AG20443 (cell line): ENCODE measurements at places on chromosomes 1 and 21.

DNA sequence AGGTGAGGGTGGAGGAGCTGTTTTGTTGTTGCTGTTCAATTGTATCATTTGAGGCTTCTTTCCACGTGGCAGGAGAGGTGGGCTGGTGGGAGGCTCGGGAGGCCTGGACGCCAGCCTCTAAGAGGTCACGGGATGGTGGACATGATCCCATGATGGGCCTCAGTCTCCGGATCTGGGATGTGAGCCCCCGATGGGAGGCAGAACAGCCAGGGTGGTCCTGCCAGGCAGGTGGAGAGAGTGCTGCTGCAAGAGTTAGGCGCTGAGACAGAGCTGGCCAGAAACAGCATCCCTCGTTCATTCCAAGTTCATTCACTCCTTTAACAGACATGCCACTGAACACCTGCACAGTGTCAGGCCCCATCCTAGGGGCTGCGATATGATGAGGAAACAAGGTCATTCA is 41.1 kb upstream of the POU3F1 start:
- DNase-seq, result no peak

DNA sequence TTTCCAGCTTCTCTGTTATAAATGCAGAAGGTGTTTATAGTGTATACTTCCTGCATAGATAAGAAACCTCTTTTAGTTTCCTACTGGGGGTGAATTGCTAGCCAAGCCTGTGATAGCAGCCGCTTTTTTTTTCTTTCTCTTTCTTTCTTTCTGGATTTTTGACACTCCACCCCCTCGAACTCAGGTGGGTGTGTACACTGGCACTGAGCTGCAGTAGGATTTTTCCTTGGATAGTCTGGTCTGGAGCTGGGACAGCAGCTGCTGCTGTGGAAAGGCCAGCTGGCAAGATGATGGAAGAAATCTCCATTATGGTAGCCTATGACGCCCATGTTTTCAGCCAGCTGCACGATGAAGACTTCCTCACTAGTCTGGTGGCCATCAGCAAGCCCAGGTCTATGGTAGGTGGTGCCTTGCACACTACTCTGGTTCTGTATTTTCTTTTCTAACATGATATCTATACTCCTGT is 122.5 kb upstream of the CACYBP start:
- DNase-seq, result no peak

- DNase-seq, result no peak
These were observed 132.6 kb downstream of the MRPS6 start for GRCh38 chr21:34205811-34206571.

GRCh38 chr1:212974711-212975110 is 24.4 kb downstream of the VASH2 start:
- no peak for DNase-seq

DNA sequence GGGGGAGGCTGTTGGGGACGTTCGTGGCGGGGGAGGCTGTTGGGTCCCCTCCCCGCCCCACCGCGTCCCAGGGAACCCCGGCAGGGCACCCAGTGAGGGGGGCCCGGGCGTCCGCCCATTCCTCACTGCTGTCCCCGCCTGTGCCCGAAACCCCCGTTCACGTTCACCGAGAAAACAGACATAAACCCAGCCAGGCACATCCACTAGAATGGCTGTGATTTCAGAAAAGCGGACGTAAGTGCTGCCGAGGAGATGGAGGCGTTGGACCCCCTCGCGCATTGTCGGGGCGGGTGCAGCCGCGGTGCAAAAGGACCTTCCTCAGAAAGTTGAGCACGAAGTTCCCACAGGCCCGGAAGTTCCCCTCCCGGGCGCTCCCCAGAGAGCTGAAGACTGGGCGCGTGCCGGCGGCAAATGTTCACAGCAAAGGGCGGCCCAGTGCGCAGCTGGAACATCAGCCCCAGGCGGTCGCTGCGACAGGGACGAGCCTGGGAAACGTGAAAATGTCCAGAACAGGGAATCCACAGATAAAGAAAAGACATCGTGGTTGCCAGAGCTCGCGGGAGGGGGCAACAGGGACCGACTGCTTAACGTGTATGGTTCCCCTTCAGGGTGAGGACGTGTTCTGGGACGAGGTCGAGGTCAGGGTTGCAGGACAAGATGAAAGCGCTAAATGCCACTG is 18.5 kb upstream of the SAMD11 start:
- DNase-seq, result no peak

DNA sequence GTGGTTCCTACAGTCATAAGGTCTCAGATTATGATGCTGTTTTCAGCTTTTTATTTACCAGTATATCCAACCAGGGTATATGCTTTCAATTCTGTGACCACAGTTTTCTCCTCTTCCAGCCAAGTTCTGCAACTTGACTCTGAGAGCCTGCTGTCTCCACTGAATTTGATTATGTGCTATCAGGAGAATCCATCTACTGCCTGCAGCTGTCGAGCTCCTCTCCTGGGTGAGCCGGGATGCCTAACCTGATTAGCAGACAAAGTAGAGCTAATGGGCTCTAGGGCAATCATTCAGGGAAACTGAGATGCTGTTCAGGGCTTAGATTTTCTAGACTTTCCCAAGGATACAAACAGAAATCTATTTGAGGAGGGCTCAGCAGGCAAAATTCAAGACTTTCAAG is 271.5 kb upstream of the BEND5 start:
- no peak for DNase-seq

GRCh38 chr1:221117133-221117532 is 237.9 kb downstream of the HLX start:
- no peak for DNase-seq

GRCh38 chr1:61270107-61270506 is 187.7 kb downstream of the NFIA start:
- DNase-seq, result no peak
